NCI-H510A treated with DMSO at 0.1 percent for 48 hours (cell line): ENCODE measurements at places on chromosomes 2 and 18.

- no peak for DNase-seq
These were observed 99.7 kb upstream of the CAVIN2 start for GRCh38 chr2:191946471-191947182.

DNA sequence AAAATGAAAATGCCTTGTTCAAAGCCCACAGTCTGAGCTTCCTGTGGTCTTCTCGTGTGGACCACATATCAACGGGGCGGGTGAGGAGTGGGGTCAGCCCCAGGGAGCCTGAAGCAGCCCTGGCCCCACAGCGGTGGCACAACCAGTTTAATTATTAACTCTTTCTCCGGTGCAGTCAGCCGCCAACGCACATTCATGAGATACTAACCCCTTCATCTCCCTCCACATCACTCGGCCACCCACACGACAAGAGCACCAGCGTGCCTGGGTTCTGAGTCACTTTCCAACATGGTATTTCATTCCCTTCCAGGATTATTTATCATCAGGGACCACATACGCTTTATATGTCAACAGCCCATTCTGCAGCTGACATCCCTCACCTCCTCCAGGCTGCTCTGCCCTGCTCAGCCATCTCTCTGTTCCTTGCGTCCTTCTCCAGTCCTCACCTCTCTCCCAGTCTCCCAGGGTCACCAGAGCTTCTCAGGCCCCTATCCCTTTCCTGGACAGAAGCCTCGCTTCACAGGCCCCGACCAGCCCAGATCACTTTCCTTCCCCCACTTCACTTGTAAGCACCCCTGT, 48.0 kb upstream of the ID2 start:
- DNase-seq: no peak

DNA sequence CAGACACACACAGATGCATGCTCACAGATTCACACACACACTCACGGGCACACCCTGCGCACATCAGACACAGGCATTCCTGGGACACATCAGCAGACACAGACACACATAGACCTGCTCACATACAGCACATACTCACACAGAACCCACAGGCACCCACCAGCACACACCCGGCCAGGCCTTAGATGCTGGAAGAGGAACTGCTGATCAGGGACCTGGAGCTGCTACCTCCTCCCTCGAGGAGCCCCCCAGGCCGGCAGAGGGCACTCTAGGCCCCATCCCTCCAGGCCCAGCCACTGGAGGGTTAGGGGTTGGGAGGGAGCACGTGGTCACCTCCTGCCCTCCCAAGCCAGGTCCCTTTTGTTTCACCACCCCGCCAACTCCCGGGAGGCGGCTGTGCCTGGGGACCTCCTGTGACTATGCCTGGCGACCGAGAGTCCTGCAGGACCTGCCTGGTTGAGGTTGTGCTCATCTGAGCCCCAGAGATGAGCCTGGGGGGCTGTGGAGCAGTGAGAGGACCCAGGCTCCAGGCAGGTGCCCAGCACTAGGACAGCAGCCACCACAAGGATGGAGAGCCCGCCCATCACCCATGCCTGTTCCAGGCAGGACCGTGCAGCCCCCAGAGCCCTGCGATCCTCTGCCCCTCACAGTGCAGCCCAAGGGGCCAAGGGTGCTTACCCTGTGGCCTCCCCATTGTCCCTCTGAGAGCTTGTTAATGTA, 21.0 kb upstream of the PTMA start:
- peak; percentile 45 for DNase-seq

- no peak for DNase-seq
These were observed 223.0 kb upstream of the DPP10 start for GRCh38 chr2:114219456-114219855.

DNA sequence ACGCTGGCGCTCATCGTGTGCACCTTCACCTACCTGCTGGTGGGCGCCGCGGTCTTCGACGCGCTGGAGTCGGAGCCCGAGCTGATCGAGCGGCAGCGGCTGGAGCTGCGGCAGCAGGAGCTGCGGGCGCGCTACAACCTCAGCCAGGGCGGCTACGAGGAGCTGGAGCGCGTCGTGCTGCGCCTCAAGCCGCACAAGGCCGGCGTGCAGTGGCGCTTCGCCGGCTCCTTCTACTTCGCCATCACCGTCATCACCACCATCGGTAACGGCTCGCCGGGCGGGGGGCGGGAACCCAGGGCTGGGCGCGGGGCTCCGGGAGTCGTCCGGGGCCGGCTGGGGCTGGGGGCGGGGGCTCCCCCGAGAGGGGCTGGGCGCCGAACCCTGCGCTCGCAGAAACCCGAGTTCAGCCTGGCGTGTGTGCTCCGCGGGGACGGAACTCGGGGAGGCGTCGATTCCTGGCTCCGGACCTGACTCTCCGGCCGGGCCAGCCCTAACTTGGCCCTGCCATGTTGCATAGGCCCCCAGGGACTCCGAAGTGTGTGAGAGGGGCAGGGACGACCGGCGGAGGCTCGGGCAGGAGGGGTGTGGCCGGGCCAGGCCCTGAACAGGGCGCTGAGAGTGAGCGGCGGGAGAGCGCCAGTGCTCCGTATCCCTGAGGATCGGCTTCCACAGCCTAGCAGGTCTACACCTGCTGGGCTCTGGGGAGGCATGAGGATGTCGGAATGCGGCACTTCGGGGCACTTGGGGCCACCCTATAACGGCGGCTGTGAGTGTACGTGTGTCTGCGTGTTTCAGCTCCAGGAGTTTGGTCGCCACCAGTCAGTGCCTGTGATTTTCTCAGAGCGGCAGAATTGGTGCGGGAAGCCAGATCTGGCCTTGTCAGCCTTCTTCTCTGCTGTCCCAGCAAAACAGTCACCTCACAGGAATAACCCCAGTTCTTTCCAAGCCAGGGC, 651 bp downstream of the KCNK3 start:
- DNase-seq: peak; percentile 33

GRCh38 chr2:217940261-217941220, 62.3 kb downstream of the TNS1 start:
- DNase-seq: peak; percentile 48

GRCh38 chr2:10544252-10544651, 96.1 kb upstream of the ODC1 start:
- no peak for DNase-seq

GRCh38 chr2:43115881-43116280, 110.5 kb downstream of the ZFP36L2 start:
- no peak for DNase-seq

- peak; percentile 63 for DNase-seq
These were observed 245.7 kb downstream of the IKZF2 start for GRCh38 chr2:212905640-212906201.

GRCh38 chr2:60531701-60532133, 21.7 kb downstream of the BCL11A start:
- DNase-seq: peak; percentile 15

DNA sequence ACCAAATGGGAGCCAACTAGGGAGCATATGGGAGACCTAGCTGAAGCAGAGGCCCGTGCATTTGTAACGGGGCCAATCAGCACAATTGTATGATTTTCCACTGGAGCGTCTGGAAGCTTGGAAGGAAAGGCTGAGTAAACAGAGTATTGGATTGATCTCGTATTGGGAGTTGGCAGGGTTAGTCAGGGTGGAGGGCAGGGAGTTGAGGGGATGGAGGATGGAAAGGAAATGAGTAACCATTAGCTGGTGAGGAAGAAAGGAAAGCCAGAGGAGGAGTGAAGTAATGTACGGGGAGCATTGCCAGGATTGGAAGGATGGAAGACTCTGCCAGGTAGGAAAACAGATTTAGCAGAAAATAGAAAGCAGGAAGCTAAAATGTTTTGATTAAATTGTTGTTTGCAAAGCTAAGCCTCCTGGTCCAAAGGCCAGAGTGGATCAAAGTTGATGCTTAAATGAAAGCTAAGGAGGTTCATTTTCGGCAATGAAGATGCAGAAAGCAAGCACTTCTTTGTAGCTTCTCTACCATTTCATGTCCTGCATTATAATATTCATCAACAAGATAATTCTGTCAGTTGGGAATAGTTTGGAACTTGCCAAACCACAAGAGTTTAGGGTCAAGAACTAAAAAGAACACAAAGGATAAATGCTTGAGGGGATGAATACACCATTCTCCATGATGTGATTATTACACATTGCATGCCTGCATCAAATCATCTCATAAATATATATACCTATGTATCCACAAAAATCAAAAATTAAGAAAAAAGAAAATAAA, 75.6 kb upstream of the TTN start:
- DNase-seq: no peak

GRCh38 chr2:135986507-135986906, 1.1 kb upstream of the DARS1 start:
- no peak for DNase-seq

- peak; percentile 38 for DNase-seq
These were observed 357.2 kb upstream of the MYT1L start for GRCh38 chr2:2688254-2688653.

GRCh38 chr18:74975001-74975400, 233.9 kb downstream of the PTGR3 start:
- no peak for DNase-seq

GRCh38 chr2:190693533-190694232, 44.8 kb downstream of the NAB1 start:
- no peak for DNase-seq

DNA sequence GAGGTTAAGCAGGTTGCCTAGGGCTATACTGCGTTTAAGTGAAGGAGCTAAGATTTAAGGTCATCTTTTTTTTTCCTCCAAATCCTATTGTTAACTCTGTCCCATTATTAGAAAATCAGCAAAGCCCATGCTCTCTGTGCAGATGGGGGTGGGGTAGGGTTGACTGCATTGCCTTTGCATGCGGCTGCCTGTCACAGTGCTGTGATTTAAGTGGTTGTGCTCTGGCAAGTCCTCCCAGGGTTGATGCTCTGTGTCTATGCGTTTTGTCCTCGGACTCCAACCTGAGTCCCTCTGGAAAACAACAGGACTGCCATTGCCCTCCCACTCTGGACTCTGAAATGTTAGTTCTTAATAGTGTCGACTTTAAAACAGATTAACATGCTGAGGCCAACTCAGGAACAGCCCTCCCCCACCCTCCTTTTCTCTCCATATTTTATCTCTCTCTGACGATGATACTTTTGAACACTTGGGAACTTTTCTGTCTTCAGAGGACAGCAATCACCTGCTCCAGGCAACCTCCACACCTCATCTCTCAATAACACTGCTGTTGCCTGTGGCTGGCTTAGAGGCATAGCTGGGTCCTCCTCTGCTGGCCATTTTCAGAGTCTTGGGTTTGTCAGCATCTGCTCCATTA, 5.8 kb downstream of the FHOD3 start:
- no peak for DNase-seq

GRCh38 chr2:98503481-98504105, 58.9 kb downstream of the INPP4A start:
- no peak for DNase-seq

DNA sequence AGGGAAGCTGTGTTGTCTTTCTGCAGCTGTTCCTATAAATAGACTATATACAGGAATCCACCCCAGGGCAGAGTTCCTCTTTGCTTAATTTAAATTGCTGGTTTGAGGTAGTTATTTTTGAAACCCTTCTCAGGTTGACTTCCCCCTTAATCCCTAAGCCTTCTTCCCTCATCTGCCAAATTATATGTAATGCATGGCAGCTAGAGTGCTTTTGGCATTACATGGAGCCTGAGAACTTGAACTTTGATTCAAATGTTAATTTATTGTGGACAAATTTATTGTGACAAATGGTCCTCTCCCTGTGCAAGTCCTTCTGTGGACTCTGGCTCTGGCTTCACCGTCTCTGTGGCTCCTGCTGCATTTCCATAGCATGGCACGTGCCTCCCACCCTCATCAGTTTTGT, 29.2 kb downstream of the MYO1B start:
- DNase-seq: no peak

DNA sequence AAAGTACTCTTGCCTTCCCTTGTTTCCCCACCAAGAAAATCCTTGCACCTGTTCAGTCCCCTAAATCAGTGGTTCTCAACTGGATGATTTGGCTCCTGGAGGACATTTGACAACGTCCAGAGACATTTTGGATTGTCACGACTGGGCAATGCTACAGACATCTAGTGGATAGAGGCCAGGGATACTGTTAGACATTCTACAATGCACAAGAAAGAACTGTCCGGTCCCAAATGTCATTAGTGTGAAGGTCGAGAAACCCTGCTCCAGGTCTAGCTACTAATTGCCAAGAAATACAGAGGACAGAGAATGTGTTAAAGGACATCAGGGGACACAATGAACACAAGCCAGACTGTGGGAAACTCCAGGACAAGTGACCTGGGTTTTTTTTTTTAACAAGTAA, 60.0 kb downstream of the LRP2 start:
- DNase-seq: no peak

- no peak for DNase-seq
These were observed 207.1 kb upstream of the SMAD2 start for GRCh38 chr18:48137374-48138081.
